PC-3 (cell line): ENCODE measurements at places on chromosomes 11 and 22.
A peak's percentile ranks its signal among the peaks of the same experiment; 100 is the strongest.

- peak; percentile 23 for DNase-seq
These were observed 4.8 kb downstream of the SELENOM start for GRCh38 chr22:31102441-31103081.

DNA sequence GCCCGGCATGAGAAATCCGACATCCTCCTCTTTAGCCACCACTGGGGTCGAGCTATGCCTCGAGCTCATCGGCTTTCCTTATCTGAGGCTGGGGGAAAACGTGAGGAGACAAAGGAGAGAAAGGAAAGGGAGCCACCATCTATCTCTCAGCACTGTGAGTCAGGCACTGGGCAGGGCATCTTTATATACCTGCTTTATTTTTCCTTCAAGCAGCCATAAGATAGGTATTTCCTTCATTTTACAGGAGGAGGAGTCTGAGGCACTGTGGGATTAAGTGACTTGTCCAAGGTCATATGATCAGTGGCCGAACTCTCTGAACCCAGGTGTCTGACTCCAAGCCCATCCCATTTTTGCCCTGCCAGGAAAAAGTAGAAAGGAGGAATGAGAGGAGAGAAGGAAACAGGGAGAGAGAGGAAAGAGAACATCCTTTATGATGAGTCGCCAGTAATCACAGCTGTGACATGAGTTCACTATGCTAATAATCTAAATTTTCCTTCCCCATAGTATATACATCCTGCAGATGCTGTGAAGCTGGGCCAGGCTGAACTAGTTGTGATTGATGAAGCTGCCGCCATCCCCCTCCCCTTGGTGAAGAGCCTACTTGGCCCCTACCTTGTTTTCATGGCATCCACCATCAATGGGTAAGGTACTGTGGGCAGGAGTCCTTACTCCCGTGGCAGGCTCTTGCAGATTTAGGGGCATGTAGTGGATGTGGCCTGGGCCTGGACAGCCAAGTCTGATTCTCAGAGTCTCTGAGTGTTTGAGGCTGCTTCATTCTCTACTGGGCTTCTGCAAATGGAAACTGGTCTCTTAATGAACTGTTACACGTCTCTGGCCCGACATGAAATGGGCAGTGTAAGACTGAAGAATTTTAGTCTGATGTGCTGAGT is 21.8 kb downstream of the NAT10 start:
- peak; percentile 15 for DNase-seq

- DNase-seq: no peak
These were observed 31.9 kb upstream of the MUC5AC start for GRCh38 chr11:1125803-1126202.

GRCh38 chr11:46693597-46694012 is 6.8 kb downstream of the ARHGAP1 start:
- DNase-seq: no peak

DNA sequence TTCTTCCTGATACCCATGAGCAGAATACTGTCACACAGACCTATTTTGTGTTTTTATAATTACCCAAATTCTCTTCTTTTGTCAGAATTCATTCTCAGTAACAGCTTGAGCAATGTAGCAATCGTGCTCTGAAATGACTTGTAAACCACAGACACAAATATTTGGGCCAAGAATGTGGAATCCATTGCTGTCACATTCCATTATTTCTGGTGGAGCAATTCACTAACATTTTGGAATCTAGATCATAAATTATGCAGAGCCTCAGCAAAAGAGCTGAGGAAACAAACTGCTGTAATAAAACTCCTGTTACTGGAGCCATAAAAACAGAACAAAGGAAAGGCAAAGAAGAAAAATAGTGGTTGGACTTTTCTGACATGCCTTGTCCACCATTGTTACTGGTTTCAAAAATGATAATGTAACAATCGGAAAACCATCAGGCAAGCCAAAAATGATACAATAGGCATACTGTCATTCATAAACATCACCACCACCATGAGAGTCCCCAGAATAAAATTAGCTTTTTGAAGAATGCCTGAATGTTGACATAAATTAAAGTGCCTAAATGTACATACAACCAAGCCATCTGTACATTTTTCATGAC is 223.4 kb upstream of the PITPNB start:
- DNase-seq: peak; percentile 12

DNA sequence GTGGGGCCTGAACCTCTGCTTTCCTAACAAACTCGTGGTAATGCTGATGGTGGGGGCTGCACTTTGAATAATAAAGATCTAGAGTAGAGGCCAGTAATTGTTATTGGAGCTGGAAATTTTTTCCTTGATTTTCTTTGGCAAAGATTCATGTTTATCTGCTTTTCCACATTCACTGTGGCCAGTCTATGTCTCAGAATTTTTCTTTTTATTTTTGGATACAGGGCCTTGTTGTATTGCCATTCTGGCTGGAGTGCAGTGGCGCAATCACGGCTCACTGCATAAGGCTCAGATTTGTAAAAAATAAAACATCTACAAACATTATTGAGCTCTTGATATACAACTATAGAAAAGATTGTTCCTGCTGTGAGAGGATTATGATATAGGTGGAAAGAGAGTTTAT is 1.6 kb downstream of the TMEM135 start:
- no peak for DNase-seq

DNA sequence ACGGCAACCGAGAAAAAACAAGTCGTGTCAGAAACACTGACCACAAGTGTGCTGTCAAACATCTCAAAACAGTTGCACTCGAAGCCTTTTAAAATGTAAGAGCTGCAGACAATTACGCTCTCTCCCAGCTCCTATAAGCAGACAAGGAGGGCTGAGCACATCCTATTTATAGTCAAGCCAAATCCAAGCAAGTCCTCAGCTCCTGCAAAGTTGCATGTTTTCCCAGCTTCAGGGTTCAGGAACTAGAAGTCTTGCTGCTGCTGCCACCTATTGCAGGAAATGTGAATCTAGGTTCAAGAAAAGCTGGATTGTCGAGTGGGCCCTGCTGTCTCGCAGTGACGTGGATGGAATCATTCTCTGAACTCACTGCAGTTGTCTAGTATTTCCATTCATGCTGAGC is 15.5 kb downstream of the EFCAB6 start:
- DNase-seq: peak; percentile 41
